ENCODE measurements at places on chromosomes 12 and 14.
A peak's percentile ranks its signal among the peaks of the same experiment; 100 is the strongest.

DNA sequence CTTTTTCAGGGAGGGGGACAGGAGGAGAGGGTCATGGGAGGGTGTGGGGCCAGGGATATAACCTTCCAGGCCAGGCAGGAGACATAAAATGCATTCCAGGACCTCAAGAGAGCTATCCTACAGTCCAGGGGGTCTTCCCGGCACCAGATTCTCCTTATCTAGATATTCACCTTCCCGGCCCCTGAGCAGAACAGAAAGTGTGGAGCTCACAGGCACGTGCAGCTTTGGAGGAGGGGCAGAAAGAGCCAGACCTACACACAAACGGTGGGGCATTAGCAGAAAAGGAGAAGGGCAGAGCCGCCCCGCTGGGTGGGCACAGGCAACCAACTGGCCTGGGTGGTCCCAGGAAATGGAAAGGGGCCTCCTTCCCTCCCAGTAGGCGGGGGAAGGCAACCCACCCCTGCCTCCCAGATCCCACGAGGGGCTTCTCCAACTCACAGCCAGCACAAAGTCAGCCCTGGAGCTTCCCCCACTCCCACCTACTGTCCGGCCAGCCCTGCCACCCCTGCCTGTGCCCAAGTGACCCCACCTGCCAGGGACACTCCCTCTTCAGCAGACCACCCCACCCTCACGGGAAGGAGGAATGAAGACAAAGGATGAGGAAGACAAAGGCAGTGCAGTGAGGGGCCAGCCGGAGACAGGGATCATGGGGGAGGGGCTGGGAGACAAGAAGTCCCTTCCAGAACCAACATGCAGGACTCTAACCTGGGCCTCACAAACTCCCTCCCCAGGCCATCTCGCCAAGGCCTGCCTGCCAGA, 33.3 kb downstream of the CCDC85C start:
- no peak for DNase-seq

GRCh38 chr14:93045211-93045674, 70.5 kb downstream of the ITPK1 start:
- DNase-seq: no peak

- DNase-seq: peak; percentile 91
These were observed 53.8 kb downstream of the SPTLC2 start for GRCh38 chr14:77562681-77563080.

- DNase-seq: no peak
These were observed 149.6 kb upstream of the DYRK2 start for GRCh38 chr12:67498991-67499390.

DNA sequence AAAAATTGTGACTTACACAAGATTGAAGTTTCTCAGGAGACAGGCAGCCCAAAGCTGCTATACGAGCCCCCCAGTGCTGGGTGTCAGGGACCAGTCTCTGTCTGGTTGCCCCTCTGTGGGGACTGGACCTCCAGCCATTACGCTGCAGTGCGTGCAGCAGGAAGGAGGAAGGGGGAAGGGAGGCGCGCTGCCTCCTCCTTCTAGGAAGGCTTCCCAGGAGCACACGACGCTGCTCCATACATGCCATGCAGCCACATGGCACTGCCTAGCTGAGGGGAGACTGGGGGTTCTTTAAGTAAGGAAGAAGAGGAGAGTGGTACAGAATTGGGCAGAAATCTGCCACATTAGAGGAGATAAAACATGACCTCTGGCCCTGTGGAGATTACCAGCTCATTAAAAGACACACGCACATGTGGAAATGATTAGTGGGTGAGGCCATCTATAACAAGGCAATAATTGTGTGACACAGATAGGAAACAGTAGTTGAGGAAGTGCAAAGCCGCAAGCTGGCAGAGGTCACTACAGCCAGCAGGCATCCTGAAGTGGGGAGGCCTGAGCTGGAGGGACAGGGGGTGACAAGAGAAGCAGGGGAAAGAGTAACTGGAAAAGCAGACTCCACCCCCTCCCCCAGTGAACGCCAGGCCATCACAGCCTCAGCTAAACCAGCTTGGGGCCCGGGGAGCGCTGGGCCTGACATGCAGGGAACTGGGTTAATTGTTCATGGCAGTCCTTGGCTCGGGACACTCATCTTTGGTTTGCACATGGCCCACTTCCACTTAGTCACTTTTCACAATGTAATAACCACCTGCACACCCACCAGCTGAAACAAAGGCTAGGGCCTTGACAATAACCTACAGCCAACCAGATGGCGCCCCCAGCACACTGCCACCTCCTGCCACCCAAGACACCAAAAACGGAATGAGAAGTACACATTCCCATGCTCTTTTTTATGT, 39.6 kb downstream of the CCDC88C start:
- DNase-seq: no peak

- DNase-seq: no peak
These were observed 37.4 kb upstream of the BMP4 start for GRCh38 chr14:53993920-53994607.

DNA sequence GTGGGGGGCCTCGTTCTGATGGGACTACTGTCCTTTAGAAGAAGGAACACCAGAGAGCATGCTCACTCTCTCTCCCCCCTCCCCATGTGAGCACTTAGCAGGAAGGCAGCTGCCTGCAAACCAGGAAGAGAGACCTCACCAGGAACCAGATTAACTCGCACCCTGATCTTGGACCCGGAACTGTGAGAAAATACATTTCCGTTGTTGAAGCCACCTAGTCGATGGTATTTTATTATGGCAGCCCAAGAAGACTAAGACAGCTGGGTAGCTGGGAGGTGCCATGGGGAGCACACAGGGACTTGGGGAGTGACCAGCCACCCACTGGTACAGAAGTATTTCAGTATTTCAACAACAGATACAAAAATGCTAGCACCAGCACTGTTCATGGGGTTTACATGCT, 59.0 kb downstream of the VCPKMT start:
- DNase-seq: no peak

GRCh38 chr14:74794947-74795346, 31.8 kb downstream of the YLPM1 start:
- DNase-seq: no peak

DNA sequence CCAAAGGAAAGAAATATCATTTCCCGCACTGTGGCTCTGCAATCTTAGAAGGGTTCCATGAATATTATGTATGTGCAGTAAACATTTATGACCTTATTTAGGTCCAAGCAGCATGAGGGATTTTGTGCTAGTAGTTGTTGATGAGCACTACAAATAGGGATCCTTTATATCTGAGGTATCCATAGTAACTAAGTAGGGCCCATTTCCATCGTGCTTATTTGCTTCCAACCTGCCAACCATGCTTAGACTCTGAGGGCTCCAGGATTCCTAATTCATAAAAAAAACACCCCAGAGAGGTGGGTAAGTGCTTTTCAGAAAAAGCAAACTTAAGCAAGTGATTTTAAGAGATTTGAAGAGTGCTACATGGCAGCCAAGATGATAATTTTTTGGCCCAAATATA, 39.7 kb downstream of the HMGA2 start:
- no peak for DNase-seq

DNA sequence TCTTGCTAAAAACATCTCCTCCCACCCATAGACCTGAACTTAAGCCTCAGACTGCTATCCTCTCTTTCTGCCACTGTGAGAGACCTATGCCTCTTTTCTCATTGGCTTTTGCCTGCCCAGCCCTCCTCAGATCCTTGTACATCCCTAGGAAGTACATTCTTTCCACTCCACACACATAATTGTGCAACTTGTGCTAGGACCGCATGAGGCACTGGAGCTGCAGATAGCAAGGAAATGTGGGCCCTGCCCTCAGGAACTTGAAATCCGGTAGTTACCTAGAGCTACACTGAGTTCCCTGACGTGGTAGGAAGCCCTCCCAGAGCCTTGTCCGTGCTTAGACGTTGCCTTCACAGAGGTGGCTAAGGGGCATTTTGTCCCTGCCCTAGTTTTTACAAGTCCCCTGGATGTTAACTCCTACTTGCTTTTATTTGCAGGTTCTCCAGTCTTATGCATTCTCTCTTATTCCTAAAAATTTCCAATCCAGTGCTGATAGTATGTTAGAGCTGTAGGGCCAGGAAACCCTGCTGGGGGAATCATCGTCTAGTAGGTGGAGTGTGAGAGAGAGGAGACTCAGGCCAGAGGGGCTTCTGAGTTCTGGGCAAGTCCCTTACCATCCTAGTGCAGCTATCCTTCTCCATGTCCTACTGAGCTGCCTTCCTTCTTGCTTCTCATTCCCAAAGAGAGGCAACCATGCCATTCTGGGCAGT, 41.3 kb downstream of the NTF3 start:
- no peak for DNase-seq

- DNase-seq: no peak
These were observed 239.8 kb upstream of the NPAS3 start for GRCh38 chr14:32698831-32699230.

GRCh38 chr12:24421759-24422158, 472.3 kb upstream of the SOX5 start:
- no peak for DNase-seq

DNA sequence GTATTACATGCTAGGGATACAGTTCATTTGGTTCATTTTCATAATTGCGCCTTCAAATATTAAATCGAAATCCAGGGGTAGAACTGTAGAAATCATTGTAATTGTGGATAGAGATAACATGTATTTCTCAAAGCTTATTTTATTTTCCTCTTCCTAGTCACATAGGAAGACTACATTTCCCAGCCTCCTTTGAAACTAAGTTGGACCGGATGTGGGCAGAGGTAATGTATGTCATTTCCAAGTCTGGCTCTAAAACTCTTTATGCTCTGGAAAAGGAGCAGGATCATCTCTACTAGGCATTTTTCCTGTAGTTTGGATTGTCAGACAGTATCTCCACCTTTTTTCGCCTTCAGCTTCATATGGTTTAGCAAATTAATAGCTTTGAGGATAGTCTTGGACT, 70.1 kb upstream of the CRY1 start:
- no peak for DNase-seq

DNA sequence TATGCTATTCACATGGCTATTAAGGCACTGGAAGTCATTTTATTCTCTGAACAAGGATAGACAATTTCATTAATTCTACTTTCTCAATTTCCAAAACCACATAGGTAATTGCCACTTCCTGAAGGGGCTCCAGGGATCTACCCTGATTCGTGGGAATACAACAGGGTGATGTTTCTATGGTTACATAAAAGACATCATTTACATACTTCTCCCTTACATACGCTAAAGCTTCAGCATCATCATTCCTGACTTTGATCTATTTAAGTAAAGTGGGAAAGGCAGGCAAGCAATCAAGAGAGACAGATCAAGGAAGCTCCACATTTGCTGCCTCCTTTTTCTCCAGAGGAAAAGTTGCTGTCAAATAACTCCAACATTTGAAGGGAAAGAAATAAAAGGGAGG, 118.8 kb upstream of the SINHCAF start:
- no peak for DNase-seq

GRCh38 chr12:42756841-42757623, 167.5 kb upstream of the PRICKLE1 start:
- DNase-seq: peak; percentile 97

DNA sequence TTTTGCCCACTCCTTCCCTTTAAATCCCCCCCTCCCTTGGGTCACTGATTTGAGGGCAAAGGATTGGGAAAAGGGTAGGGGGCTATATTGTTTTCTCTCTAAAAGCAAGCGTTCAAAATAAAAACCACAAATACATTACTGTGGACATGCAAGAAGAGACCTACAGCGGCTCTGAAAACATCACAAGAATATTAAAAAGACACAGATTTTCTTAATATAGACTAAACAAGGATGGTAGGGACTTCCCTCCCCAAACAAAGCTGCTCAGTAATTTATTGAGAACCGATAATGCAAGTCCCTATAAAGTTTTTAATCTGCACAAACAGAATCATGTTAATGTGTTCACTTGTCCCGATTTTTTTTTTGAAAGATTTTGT, 12.9 kb downstream of the TBX3 start:
- DNase-seq: no peak

DNA sequence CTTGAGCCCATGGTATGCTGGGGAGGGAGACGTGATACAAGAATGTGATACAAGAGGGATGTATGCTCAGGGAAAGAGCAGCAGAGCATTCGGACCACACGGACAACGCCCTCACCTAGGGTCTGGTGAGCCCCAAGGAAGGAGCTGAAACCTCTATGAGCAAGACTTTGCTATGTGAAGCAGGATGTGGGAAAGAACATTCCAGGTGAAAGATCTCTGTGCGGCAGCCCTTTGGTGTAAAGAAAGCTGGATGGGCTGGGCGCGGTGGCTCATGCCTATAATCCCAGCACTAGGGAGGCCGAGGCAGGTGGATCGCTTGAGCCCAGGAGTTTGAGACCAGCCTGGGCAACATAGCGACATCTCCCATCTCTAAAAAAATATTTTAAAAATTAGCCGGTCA, 16.9 kb upstream of the FICD start:
- DNase-seq: no peak

DNA sequence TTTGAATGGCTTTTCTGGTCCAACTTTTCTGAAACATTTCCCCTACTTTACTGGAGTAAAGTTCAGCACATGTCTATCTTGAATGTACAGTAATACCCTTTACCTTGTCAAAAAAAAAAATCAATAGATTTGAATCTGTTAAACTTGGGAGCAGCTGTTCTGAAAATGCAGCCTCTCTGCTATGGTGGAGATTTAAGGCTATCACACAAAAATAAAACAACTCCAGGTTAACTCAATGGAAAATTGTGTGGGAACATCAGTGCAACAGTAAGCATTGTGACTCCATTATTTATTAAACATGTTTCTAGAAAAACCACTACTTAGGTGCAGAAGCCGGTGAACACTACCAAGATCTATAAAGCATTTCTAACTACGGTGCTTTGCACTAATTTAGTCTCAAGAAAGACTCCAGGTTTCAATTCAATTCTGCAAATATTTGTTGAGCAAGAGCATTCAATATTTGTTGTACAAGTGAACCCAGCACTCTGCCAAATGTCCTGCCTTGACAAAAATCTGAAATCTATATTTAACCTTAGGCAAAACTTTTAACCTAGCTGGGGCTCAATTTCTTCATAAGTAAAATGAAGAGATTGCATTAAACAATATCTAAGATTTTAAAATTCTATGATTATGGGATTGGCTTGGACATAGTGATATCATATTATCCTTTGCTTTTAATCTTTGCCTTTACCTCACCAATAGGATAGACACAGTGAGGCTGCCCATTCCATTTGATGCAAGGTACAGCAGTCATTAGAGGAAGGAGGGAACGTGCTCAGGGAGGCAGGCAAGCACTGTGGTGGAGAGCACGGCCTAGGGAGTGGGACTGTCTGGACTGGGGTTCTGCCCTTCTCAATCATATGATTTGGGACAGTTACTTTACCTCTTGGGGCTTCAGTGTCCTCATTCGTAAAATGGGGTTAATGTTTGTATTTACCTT, 155.2 kb downstream of the KITLG start:
- no peak for DNase-seq

DNA sequence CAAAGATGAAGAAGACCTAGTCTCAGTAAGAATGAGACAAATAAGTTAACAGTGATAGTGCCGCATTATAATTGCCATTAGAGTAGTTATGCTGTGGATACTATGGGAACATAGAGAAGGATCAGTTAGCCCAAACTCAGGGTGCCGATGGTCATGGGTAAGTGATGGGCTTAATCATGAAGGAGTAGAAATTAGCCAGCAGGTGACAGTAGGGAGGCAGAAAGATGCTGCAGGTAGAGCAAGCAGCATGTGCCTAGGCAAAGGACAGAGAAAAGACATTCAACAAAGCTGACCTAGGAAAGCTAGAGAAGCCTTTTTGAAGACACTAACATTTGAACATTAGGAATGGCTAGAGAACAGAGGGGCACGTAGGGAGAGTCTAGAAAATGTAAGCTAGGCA, 30.6 kb upstream of the PTPRQ start:
- no peak for DNase-seq

GRCh38 chr12:114975640-114976310, 291.8 kb upstream of the TBX3 start:
- no peak for DNase-seq
